ENCODE measurements at places on chromosomes 5 and 9. TPM values are rescaled to one million over a fixed set of nuclear protein-coding genes. Genes with fewer than 3 reads are reported as not detected.

The PDCD1LG2 gene
- total RNA-seq, result 3.3 TPM

- no peak for DNase-seq
Observed at GRCh38 chr5:105213078-105213477, 1650.5 kb upstream of the NUDT12 start.

The ZNG1F gene
- 22.9 TPM for total RNA-seq

The SHOC1 gene
- total RNA-seq, result 0.33 TPM

- no peak for DNase-seq
Observed at GRCh38 chr5:55636177-55636576, 75.9 kb downstream of the SLC38A9 start.

The RORB gene
- total RNA-seq, result 1.0 TPM

The FOXD4L4 gene
- 0.29 TPM for total RNA-seq

DNA sequence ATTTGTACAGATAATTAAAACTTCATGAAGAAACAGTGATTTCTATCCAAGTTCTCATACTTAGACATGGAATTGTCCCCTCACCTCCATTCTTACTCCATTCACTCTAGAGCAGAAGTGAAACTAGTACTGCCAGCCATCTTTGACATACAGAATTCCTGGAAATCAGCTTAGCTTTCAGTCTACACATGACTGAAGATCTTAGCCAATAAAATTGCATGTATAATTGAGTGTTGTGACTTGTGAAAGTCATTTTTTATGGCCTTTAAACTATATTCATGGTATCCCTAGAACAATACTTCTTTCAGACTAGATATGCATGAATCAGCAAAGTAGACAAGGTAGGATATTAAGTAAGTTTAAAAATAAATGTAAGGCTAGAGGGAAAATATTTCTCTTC lies 705.2 kb upstream of the ZNF608 start:
- no peak for DNase-seq

DNA sequence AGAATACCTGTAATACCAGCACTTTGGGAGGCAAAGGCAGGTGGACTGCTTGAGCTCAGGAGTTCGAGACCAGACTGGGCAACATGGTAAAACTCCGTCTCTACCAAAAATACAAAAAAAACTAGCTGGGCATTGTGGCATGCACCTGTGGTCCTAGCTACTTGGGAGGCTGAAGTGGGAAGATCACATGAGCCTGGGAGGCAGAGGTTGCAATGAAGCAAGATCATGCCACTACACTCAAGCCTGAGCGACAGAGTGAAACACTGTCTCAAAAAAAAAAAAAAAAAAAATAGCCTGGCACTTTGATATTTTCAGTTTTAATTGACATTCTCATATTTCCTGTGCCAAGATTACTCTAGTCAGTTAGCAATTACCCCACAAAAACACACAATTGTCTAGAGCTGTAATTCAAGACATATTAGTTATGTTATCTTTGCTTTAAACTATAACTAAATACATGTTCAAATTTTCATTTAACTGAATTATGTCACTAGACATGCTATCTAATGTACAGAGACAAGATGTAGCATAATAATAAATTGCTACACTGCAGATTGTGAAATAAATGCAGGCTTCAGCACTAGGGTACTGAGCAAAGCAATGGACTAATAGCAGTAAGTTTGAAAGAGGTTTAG lies 378.2 kb upstream of the GRAMD2B start:
- DNase-seq, result no peak

The OR5C1 gene
- total RNA-seq, result not detected

The NEK6 gene
- 31.5 TPM for total RNA-seq

The SPINK6 gene
- total RNA-seq, result not detected

The GCNT4 gene
- total RNA-seq, result 1.3 TPM

The IL17B gene
- total RNA-seq, result 0.64 TPM

DNA sequence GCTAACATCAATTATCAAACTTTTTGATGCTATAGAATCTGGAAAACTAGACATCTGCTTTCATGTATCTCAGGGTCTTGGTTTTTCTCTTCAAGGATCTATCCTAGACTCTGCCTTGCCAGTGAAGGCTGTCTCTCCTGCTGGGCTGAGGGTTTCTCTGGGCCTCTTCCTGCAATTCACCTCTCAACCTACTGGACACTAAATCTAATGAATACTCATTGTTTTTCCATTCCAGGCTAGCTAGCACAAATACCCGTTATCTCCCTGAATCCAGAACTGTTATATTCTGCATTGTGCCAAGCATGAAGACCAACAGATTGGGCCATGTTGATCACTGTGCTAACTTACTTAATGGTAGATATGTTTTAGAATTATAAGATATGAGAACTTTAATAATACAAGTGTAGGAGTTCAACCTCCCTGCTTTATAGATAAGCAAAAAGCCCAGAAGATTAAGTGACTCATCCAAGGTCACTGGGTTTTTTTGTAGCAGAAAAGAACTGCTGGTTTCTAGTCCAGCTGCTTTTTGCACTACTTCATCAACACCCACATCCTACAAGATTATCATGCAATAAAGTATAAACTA lies 56.5 kb upstream of the RNF38 start:
- DNase-seq, result no peak

The CBY3 gene
- total RNA-seq, result not detected

GRCh38 chr5:74098456-74098855 lies 472.5 kb downstream of the ARHGEF28 start:
- no peak for DNase-seq

The CATSPER3 gene
- 0.44 TPM for total RNA-seq

DNA sequence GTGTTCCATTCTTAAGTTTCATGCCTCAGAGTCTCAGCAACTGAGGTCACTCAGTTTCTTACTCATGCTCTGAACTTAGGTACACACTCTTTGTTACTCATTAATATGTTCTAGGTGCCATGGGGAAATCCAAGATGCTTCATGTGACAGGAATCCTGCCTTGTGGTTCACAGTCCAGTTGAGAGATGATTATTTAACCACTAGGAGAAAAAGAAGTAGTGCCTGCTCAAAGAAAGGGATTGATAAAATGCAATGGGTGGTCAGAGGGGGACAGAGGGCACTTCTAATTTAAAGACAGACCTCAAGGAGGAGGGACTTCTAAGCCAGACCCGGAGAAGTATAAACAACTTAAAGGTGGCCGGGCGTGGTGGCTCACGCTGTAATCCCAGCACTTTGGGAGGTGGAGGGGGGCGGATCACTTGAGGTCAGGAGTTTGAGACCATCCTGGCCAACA lies 69.0 kb downstream of the UGCG start:
- no peak for DNase-seq

DNA sequence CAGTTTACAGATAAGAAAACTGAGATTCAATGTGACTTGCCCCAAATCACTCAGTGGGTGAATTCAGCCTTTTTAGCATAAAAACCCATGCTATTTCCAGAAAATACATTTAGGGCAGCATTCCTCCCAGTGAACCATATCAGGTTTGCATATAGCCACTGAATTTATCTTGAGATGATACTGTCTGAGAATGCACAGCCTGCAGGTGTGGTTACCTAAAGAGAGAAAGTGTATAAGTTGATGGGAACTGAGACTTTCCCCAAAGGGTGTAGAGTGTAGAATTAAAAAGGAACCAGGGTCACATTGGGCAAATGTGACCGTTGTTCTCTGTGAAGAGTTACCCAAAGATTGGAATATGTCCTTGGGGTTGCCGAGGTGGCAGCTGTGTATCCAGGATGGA lies 100.0 kb upstream of the PIK3R1 start:
- no peak for DNase-seq

DNA sequence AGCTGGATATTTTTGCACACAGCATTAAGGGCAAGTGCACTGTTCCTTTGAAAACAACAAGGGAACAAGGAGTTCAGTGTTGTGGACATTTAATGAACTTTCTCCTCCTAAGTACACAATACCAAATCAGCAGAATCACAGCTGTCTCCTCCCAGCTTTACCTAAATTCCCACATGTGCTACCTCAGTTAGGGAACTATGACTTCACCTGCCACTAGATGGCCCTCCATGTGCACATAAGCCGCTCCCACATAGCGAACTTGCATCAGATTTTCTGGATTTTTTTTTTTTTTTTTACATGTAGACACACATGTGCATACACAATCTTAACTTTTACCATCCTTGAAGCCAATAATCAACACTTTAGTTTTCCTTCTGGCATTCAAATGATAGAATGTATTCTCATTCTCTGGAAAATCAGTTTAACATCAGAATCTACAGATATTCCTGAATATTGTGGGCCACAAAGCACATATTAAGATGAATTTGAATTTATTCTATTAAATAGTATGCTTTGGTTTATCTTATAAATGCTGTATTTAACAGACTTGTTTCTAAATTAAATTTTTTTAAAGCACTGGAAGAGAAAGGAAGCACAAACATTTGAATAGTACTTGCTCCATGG lies 123.6 kb downstream of the PALM2AKAP2 start:
- DNase-seq, result no peak

DNA sequence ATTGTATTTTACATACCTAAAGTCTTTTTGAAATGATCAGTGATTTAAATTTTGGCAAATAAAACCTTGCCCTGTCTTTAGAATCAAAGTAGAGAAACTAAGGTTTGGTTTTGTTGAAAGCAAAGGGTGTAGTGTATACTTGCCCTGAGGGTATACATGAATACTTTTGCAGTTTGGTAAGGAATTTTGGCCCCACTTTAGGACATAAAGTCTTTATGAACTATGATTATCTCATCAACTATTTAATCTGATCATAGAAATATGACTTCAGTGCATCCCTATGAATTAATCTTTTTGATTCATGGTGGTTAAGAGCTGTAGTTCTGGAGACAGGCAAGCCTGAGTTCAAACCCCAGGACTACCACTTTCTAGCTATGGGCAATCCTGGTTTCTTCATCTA lies 17.7 kb downstream of the RAD1 start:
- no peak for DNase-seq

- DNase-seq, result no peak
Observed at GRCh38 chr5:181236954-181237641, 6.6 kb downstream of the RACK1 start.

- DNase-seq, result peak; percentile 72
Observed at GRCh38 chr5:124748687-124749594, 2.5 kb upstream of the ZNF608 start.

The SLIT3 gene
- 54.1 TPM for total RNA-seq

DNA sequence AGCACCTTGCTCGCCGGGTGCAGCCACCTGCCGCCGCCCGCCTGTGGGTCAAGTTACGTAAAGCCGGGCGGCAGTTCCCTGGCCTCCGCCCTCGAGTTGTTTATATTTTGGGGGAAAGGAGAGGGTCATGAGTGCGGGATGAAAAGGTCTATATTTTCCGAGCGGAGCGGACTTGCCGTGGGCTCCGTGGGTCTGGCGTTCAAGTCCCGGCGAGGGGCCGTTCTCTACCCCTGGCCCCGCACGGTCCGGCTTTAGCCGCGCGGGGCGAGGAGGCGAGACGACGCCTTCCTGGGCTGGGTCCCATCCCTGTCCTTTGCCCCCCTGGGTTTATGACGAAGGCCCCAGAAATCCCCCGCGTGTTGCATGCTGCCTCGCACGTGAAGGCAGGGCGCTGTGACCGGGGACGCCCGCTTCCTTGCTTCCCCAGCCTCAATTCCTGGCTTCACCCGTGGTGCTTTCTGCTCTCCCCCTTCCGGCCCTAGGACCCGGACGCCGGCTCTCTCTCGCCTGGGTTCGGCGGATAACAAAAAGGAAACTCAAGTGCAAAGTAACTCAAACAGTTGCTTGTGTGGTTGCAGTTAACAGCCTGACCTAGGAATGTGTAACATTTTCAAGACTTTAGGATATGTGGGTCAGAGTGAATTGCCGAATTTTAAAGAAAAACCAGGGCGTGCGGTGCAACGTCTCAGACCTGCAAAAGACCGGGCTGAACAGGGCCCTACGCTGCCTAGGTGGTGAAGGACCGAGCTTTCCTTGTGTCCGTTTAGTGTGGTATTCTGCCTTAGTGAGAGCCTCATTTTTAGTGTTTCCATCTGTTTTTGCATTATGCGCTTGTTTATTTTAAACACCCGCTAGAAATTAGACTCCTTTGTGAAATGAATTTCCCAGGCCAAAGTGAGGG lies 810 bp downstream of the VPS13A start:
- no peak for DNase-seq

The ESM1 gene
- 0.48 TPM for total RNA-seq

DNA sequence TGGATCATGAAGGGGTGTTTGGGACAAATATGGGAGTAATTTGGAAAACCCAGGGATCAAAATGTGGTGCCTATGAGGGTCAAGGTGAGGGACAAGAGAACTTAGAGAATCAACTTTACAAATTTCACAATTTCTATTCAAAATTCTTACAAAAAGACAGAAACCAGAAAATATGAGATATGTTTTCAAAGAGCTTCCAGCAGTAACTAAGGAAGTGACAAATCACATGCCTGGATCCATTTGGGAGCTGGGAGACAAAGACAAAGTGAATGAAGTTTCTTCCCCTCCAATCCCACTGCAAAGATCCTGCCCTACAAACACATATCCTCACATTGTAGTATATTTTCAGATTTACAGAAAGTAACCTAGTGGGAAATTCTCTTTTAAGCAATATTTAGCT lies 235.0 kb upstream of the VLDLR start:
- DNase-seq, result no peak

GRCh38 chr5:151030379-151030778 lies 10.0 kb downstream of the GPX3 start:
- DNase-seq, result peak; percentile 41

All from breast epithelium (tissue), 4 donors.